A549 treated with CpdA at 1 μM for 4 hours (cell line): ENCODE measurements at places on chromosomes 5 and 9. TPM values are rescaled to one million over a fixed set of nuclear protein-coding genes. Genes with fewer than 3 reads are reported as not detected.

The WDR38 gene
- 0.12 to 0.17 TPM (median 0.14 TPM) in 3 of 5 replicates, not detected in the others for total RNA-seq

The SLC22A4 gene
- total RNA-seq = 3.5 to 4.7 TPM (median 4.2 TPM) in 5 replicates

The HSD17B3 gene
- 0.17 TPM in 1 of 5 replicates, not detected in the others for total RNA-seq

The SPATA6L gene
- total RNA-seq = 1.6 to 2.6 TPM (median 2.0 TPM) in 5 replicates

The TAF11L5 gene
- not detected in 5 replicates for total RNA-seq

The RNF224 gene
- 0.10 to 0.24 TPM (median 0.20 TPM) in 5 replicates for total RNA-seq

The TERT gene
- 2.2 to 3.5 TPM (median 2.9 TPM) in 5 replicates for total RNA-seq

The DAPK1 gene
- 12.9 to 20.8 TPM (median 17.9 TPM) in 5 replicates for total RNA-seq

The C8G gene
- 0.54 to 1.9 TPM (median 1.2 TPM) in 5 replicates for total RNA-seq

The DMGDH gene
- total RNA-seq = 0.27 TPM in 1 of 5 replicates, not detected in the others

The CCDC192 gene
- not detected in 5 replicates for total RNA-seq

The CCDC107 gene
- 20.4 to 24.8 TPM (median 24.4 TPM) in 5 replicates for total RNA-seq

The SPINK4 gene
- total RNA-seq = not detected in 5 replicates

The APBA1 gene
- total RNA-seq = 0.10 to 0.43 TPM (median 0.33 TPM) in 5 replicates

The PHF19 gene
- 87.0 to 139 TPM (median 128 TPM) in 5 replicates for total RNA-seq

The ITGA2 gene
- total RNA-seq = 22.6 to 36.8 TPM (median 31.8 TPM) in 5 replicates
